ENCODE measurements at places on chromosomes 7 and 10.

GRCh38 chr7:121157885-121158590 lies 169.5 kb downstream of the CPED1 start:
- DNase-seq, result no peak

- DNase-seq, result no peak
These were observed 37.0 kb downstream of the EPDR1 start for GRCh38 chr7:37957221-37957970.

GRCh38 chr7:98314469-98314868 lies 33.0 kb downstream of the BRI3 start:
- DNase-seq, result no peak

- no peak for DNase-seq
These were observed 83.1 kb downstream of the FAS start for GRCh38 chr10:89073719-89074118.

DNA sequence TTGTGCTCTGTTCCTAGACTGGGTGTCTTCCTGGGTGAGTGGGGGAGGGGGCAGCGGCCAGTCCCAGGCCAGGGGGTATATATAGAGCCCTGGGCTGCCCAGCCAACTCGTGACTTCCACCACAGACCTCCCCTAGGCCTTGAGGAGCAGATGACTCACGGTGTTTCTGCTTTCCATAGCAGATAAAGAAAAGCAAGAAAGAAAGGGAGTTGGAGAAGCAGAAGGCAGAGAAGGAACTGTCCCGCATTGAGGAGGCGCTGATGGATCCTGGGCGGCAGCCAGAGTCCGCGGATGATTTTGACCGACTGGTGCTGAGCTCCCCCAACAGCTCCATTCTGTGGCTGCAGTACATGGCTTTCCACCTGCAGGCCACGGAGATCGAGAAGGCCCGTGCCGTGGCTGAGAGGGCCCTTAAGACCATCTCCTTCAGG lies 10.1 kb downstream of the CALHM2 start:
- no peak for DNase-seq

DNA sequence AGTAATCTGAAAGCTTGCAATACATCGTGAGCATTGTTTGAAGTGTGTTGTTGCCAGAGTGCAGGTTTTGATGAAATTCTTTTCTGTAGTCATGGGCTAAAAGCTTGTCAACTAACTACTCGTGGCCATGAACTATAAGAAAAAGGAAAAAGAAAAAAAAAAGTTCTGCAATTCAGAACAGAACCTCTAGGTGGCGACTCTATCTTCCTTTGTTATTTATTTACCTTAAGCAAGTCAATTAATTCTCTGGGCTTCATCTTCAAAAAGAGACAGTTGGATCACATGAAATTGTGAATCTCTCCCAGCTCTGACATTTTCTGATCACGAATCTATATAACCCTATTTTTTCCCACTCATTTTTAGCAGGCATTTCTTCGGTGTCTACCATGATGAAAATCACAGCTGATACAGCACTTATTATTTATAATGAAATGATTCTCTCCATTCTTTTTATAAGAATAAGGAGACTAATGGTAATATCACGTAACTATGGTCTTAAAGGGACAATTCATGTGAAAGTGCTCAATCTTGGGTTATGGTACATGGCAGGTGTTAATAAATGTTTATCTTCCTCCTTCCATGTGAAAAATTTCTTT lies 18.8 kb downstream of the TMEM196 start:
- DNase-seq, result peak; percentile 57

All from retina (tissue), 1 donor.